ENCODE measurements at places on chromosomes 1 and 21. TPM values are rescaled to one million over a fixed set of nuclear protein-coding genes. Genes with fewer than 3 reads are reported as not detected.

Gene FCRL2
- total RNA-seq, result not detected

Gene LAPTM5
- 175 TPM for total RNA-seq

Gene E2F2
- 26.0 TPM for total RNA-seq

Gene PFDN2
- total RNA-seq, result 148 TPM

Gene SPRR2F
- not detected for total RNA-seq

Gene ITLN2
- total RNA-seq, result not detected

Gene CCDC17
- total RNA-seq, result 1.7 TPM

Gene LCE2B
- not detected for total RNA-seq

Gene DNAI4
- total RNA-seq, result 1.4 TPM

Gene MCOLN2
- total RNA-seq, result 101 TPM

Gene PPFIA4
- total RNA-seq, result 14.7 TPM

Gene KIAA0040
- 29.2 TPM for total RNA-seq

Gene RGS13
- not detected for total RNA-seq

Gene NPR1
- total RNA-seq, result not detected

Gene KRTAP12-2
- total RNA-seq, result not detected

Gene SLC41A1
- total RNA-seq, result 28.8 TPM

Gene SAMD11
- total RNA-seq, result not detected

Gene GJA5
- total RNA-seq, result not detected

Gene GPR3
- 4.1 TPM for total RNA-seq

Gene FOXO6
- 0.21 TPM for total RNA-seq

Gene TMOD4
- 0.78 TPM for total RNA-seq

Gene GREM2
- not detected for total RNA-seq

Gene S100A12
- total RNA-seq, result not detected

Gene TRPM2
- total RNA-seq, result 6.8 TPM

Gene APCS
- not detected for total RNA-seq

Gene FCRL3
- total RNA-seq, result 3.8 TPM

Gene C1orf94
- not detected for total RNA-seq

Gene RGS16
- total RNA-seq, result 77.5 TPM

Gene IQCC
- 5.8 TPM for total RNA-seq

Gene IL19
- not detected for total RNA-seq

Gene DMBX1
- not detected for total RNA-seq

Gene FCRL6
- 0.40 TPM for total RNA-seq

Gene CRYZL1
- 32.7 TPM for total RNA-seq

Gene GBP7
- 0.08 TPM for total RNA-seq

Gene RGS2
- 6.2 TPM for total RNA-seq

Gene OVAAL
- not detected for total RNA-seq

Gene C8A
- total RNA-seq, result not detected

Gene CRYAA
- not detected for total RNA-seq

Gene AIM2
- total RNA-seq, result 64.8 TPM

Gene KCTD3
- 1.2 TPM for total RNA-seq

Gene SPATA46
- total RNA-seq, result not detected

Gene AHCTF1
- total RNA-seq, result 57.6 TPM

Gene TAS1R3
- 0.27 TPM for total RNA-seq

Gene CNTN2
- not detected for total RNA-seq

Gene EMC1
- 64.1 TPM for total RNA-seq

Gene SYCP1
- total RNA-seq, result not detected

Gene DPT
- total RNA-seq, result not detected

Gene PHGDH
- 171 TPM for total RNA-seq

Gene VAV3
- 5.1 TPM for total RNA-seq

Gene HSD11B1
- 1.7 TPM for total RNA-seq

Gene GPR37L1
- total RNA-seq, result not detected

Gene NTMT2
- total RNA-seq, result not detected

Gene MX2
- 9.5 TPM for total RNA-seq
